ENCODE measurements at places on chromosomes 3 and 15.

GRCh38 chr3:156608601-156609514, 53.9 kb upstream of the SSR3 start:
- no peak for DNase-seq

DNA sequence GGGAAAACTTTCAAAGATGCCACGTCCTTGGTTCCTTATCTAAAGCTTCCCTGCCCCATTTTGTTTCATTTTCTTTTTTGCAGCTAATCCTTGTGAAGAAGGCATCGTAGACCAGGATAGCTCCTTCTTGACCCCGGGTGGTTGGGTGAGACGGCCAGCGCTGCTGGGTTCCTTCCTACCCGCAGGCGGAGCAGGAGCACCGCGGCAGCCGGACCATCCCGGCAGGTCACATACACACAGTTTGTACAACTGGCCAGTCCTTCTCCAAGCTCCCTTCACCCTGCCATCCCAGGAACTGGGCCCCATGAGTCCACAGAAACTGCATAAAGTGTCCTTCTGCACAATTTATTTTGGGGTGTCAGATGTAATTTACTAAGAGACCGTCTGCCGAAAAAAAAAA, 83.9 kb downstream of the MEGF11 start:
- no peak for DNase-seq

DNA sequence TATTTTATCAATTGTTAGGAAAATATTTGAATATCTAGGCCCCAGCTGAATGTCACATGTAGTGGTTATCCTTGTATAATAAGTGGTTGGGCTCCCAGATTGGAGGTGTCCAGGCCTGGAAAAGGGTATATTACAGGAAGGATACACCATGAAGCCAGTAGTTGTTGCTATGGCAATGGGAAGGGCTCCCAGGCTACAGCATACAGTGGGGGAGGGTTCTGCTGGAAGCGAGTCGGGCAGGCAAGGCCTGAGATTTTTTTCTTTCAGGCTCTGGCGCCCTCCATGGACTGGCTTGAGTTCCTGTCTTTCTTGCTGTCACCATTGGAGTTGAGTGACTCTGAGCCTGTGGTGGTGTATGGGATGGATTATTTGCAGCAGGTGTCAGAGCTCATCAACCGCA, 8.9 kb downstream of the ECE2 start:
- peak; percentile 90 for DNase-seq

DNA sequence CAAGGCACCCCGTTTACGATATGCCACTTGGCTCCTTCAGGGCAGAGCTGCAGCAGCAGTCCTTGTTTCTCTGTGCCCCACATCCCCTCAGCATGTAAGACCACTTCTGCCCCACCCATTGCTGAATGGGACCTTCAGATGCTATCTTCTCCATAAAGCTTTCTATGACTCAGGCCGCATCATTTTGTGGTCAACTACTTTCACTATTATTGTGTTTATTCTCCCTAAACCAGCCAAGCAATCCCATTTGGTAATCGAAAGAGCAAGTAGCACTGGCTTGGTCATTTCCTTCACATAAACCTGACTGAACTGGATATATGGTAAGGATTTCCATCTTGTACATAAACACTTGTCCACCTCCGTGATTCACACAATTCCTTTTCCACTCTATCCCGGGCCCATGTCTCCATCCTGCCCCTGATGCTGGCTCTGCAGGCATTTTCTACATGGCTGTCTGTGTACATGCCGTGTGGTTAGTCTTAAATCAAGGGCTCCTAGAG, 25.7 kb downstream of the LIPC start:
- DNase-seq = no peak

GRCh38 chr15:78979456-78980320, 34.8 kb upstream of the CTSH start:
- DNase-seq = peak; percentile 70

GRCh38 chr3:149815321-149815720, 2.3 kb downstream of the RNF13 start:
- no peak for DNase-seq

DNA sequence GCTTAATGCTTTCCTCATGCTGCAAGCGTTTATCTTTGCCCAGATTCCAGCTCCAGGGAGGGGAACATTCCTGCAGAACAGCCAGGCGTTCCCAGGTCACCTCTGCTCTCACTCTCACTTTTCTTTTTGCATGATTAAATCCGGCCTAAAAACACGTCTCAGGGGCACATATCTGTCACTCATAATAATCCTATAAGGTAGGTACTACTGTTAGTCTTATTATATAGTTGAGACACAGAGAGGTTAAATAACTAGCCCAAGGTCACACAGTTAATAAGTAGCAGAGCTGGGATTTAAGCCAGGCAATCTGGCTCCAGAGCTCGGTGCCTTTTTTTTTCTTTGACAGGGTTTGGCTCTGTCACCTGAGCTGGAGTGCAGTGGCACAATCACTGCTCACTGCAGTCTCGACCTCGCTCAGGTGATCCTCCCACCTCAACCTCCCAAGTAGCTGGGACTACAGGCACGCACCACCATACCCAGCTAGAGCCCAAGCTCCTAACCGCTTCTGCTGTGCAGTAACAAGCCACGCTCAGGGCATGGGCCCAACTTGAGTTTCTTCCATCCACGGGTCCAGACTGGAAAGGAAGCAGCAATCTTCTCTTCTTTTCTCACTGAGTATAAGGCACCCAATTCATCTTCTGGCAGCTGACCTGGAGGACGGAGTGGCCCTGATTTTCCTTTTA, 96.5 kb downstream of the LIPC start:
- peak; percentile 60 for DNase-seq

GRCh38 chr3:167772992-167773391, 37.5 kb downstream of the SERPINI1 start:
- no peak for DNase-seq

GRCh38 chr3:190522621-190523222, 8.8 kb downstream of the IL1RAP start:
- no peak for DNase-seq

GRCh38 chr15:57505949-57506391, 85.7 kb upstream of the MYZAP start:
- peak; percentile 60 for DNase-seq

DNA sequence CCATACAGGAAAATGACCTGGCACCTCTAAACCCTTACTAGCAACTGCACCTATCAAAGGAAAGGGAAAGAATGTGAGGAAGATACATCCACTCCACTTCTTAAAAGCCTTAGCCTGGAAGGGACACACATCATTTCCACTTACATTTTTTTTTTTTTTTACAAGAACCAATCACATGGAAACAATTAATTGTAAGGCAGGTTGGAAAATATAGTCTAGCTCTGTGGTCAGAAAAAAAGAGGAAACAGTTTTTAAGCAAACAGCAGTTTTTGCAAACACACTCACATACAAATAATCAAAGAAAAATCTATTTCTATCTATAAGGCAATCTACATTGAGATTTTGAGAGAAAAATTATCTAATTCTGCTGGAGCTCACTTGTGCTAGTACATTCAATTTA, 98.9 kb upstream of the SPRED1 start:
- no peak for DNase-seq

DNA sequence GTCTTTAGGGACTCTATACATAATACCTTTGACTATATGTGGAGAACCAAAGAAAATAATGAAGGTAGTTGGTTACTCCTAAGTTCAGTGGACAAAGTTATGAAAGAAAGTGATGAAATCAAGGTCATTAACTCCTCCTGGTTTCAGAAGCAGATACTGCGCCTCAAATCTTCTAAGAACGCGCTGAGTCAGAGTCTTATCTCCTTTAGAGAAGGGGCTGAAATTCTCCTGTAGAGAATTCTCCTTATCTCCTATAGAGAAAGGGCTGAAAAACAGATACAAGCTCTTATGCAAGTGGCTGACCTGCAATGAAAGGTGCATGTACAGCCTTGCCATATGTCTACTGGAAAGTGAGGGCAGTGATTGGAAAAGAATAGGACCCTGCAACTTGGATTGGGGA, 824.2 kb downstream of the NSUN3 start:
- DNase-seq = no peak

DNA sequence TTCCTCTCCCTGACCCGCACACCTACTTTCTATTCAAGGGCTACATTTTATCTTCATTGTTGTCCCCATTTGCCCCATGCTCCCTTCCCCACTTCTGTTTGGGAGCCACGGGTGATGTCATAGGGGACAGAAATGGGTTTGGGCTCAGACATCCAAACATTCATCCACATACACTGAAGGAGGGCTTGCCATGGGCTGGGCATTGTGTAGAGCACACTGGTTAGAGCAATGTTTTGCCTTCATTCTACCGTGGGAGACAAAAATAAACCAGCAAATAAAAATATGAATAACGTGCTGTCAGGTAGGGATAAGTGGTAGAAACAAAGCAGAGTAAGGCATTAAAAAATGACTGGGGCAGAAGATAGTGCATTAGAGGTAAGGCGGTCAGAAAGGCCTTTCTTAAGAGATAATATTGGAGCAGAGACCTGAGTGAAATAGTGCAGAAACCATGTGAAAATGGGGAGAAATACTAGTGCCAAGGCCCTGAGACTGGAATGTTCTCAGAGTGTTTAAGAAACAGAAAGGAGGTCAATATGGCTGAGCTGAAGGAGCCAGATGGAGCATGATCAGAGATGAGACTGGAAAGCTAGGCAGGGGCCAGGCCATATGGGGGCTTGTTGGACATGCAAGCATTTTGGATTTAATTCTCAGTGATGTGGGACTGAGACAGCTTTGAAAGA, 40.9 kb upstream of the CLSTN2 start:
- DNase-seq = no peak

GRCh38 chr15:80789796-80790195, 10.6 kb downstream of the CEMIP start:
- no peak for DNase-seq

DNA sequence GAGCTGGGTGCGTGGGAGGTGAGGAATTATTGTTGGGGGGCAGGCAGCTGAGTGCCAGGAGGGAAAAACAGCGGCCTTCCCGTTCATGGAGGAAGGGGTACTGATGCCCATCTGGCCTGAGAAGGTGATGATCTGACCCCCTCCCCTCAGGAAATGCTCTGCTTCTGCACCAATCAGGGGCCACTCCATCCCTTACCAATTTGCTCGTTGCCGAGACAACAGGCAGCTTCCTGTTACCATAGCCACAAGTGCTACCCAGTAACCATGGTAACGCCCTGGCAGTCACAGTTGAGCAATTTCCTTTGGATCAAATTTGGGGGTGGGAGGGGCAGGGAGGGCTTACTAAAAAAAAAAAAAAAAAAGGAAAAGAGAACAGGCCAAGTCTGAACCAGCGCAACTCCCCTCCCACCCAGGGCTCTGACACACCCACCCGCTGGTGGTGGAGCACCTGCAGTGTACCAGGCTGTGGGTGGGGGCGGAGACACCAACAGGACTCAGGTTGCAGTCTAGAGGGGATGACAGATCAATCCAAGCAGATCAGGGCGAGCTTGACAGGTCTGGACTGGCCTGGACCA, 13.7 kb downstream of the CELF6 start:
- no peak for DNase-seq

DNA sequence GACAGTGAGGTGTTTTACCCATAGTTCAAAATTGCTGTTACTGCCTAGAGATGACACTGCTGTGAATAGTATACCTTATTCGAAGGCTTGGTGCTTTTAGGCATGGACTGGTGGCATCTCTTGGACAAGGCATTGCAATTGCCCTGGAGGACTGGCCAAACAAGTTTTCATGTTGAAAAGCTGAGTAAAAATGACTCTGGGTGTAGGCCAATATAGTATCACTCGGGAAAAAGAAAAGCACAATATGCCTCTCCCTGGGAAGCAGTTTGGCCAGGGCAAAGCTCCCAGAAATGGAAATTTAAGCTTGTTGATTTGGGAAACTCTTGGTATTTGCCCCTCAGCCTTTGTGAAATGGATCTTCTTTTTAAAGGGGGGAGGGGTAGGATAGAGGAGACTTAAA, 54.8 kb downstream of the ZNF609 start:
- DNase-seq = no peak

GRCh38 chr15:73962433-73962832, 29.7 kb downstream of the STOML1 start:
- DNase-seq = no peak

- DNase-seq = no peak
These were observed 340.9 kb upstream of the TPRG1 start for GRCh38 chr3:188830893-188831292.

DNA sequence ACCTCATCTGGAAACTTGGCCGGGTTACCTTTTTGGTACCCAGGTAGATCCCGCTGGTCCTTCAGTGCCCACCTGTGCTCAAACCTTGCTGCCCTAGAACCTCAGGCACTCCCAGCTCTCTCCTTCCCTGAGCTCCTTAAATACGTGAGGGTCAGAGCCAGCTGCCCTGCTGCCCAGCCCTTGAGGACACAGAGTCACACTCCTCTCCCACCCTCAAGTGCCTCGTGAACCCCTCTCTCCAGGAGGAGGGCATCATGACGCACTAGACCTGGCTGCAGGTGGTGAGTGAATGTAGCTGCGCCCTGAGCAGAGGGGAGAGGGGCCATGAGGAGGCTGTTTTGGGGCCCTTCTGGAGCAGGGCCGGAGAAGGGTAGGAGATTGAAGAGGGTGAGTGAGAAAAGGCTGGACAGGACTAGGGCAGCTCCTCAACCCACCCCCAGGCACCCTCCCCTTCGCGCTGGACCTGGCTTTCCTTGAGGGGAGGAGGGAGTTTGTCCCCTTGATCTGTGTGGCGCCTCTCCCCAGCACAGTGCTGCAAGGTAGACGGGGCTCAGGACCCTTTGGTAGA, 941 bp downstream of the SLC12A8 start:
- no peak for DNase-seq

GRCh38 chr3:168094580-168094876, 1.2 kb downstream of the GOLIM4 start:
- DNase-seq = no peak

DNA sequence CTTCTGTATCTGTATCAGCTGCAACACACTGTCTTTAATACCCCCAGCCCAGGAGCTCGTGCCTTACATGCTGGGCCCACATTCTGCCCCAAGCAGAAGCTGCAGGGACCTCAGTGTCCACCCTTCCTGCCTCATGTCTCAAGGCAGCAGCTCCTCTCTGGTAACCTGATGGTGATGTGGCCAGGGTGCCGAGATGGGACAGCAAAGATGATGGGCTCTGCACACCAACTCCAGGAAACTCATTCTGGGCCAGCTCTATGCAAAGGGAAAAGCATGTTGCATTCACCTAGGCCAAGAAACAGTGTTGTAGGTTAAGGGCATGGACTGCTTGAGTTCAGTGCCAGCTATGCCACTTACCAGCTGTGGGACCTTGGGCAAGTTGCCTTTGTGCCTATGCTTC, 79.5 kb upstream of the PRR23C start:
- no peak for DNase-seq

- no peak for DNase-seq
These were observed 128.2 kb downstream of the UBE2E2 start for GRCh38 chr3:23331141-23331935.

GRCh38 chr3:151580591-151580990, 119.7 kb upstream of the IGSF10 start:
- no peak for DNase-seq

GRCh38 chr15:99440029-99440428, 125.8 kb upstream of the MEF2A start:
- DNase-seq = no peak

GRCh38 chr15:62889734-62890505, 152.6 kb upstream of the TPM1 start:
- DNase-seq = no peak

DNA sequence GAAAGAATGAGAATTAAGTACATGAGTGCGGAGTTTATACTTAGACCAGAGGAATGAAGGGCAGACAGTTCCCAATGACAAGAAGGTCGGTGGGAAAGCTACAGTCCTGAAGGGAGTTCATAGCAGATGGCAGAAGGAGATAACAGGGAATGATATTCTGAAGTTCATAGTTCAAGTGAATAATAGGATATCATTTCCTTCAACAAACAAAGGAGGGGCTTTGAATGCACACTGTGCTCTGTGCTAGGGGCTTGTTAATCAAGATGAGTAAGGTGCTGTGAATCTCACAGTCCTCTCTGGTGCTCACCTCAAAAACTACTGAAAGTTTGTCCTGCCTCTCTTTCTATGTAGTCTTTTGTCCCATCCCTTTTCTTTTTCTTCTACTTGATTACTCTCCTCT, 41.9 kb downstream of the SIDT1 start:
- DNase-seq = no peak

All from femur (tissue), 1 donor.